Fibroblast of the conjunctiva (primary cell): ENCODE measurements at places on chromosomes 7 and 10.

DNA sequence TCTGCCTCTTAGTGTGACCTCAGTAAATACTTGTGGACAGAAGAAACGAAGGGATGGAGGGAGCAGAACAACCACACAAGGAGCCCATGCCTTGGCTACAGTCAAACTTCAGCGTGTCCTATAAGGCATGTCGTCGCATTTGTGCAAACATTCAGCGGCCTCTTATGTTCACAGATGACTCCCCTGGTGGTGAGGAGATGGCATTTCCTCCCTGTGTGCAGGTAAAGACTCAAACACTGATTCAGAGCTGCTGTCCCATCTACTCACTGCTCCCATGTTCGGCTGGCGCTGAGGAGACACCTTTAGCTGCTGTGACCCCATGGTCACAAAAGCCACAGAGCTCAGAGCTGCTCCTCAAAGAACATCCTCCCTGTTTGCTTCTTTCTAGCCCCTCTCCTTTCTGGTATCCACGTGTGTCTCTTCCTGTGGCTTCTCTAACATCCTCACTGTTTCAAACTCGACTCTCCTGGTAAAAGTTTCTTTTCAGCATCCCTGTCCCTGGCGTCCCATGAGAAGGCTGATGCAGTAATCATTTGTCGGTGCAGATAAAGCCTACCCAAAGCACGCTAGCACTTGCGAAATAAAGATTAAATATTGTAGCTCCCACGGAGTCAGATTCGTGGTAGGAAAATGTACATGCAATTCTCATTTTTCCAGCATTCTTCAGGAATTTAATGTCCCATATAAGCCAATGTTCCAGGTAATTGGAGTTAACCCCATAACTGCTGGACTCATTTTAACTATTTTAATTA is 124.9 kb upstream of the NEBL start:
- no peak for DNase-seq

GRCh38 chr10:15369256-15370211 is 1.6 kb downstream of the FAM171A1 start:
- no peak for DNase-seq

DNA sequence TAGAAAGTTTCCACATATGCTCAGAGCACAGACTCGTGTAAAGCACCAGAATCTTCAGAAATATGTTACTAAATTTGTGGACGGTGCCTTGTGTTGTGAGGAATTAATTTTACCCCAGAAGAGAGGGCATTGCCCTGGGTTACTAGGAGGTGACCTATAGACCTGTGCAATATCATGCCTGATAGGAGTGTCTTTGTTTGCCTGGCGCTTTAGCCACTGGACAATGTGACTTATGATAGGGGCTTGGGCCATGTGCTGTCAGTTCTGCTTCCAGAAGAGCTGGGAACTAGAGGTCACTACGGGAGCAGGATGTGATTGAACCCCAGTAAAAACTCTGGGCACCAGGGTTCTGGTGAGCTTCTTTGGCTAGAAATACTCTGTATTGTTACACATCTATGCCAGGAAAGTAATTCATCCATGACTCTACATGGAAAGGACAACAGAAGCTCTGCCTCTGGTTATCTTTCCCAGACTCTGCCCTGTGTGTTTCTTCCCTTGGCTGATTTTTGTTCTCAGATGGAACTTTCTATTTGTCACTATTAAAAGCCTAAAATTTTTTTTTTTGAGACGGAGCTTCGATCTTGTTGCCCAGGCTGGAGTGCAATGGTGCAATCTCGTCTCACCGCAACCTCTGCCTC is 75.5 kb downstream of the SIRT1 start:
- DNase-seq: no peak

DNA sequence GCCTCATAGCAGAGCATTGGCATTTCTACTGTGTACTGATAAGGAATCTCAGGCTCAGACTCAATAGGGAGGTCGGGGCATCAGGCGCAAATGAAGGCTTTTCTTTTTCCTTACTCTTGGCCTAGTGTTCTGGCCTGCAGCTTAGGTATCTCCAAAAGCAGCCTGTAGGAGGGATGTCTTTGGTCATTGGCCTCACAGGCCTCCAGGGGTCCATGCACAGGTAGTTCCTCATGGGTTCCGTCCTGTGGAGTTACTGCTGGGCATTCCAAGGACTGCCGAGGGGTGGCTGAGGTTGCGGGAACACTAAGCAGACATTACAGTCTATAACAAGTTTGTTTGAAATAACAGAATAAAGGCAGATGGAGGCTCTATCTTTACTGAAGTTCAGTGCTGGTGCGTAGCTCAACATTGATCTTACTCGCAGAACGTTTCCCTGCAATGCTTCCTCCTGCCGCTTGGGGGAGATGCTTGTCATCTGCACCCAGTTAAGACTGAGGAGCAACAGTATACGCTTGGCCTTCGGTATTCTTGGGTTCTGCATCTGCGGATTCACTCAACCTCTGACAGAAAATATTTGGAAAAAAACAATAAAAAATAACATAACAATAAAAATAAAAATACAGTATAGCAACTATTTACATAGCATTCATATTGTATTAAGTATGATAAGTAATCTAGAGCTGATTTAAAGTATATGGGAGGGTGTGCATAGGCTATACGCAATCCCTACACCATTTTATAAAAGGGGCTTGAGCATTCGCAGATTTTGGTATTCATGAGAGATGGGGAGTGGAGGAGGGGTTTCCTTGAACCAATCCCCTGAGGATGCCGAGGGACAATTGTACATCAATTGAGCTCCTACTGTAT is 58.9 kb downstream of the SH2D4B start:
- peak; percentile 13 for DNase-seq

DNA sequence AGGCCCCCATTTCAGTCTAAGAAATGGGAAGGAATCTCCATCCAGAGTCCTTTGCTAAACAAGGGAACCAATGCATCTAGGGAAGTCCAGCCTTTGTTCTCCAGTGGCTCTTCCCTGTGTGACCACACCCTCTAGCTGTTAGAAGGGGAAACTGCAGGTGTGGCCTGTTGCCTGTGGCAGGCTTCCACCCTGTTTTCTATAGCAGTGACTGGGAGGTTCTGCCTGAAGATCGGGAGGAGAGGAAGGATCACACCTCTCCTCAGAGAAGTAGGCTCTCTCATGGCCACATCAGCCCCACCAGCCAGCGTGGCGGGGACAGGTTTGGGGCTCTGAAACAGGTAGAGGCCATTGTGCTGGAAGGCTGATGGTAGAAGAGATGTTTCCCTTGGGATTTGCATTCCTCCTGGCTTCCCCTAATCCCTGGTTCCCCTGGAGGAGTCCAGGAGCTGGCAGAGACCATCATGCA is 47.7 kb upstream of the TRIM8 start:
- no peak for DNase-seq

GRCh38 chr7:94511718-94512117 is 2.1 kb downstream of the CASD1 start:
- no peak for DNase-seq

- no peak for DNase-seq
Observed at GRCh38 chr10:126042906-126043305, 146.5 kb downstream of the FANK1 start.

GRCh38 chr7:156585025-156585648 is 55.4 kb upstream of the RNF32 start:
- DNase-seq: no peak

GRCh38 chr10:88499569-88500470 is 83.3 kb downstream of the RNLS start:
- no peak for DNase-seq

GRCh38 chr7:100603726-100604027 is 1.5 kb downstream of the PCOLCE start:
- no peak for DNase-seq

- no peak for DNase-seq
Observed at GRCh38 chr7:87505557-87506245, 30.2 kb upstream of the ABCB4 start.

DNA sequence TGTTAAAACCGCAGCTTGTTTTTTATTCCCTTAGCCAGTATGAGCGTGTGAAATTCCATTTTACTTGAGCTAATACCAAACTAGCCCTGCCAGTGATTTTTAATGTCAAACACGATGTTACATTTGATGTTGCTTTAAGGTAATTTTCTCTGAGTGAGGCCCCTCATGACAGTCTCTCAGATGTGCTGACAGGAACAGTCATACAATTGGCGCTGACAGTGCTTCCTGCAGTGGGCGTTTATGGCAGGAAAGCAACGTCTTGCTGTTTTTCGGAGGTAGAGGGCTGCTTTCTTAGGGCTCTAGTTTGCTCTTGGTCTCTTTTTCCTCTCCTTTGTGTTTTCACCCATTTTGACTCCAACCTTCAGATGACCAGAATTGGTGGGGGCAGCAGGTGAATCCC is 19.3 kb downstream of the PON1 start:
- no peak for DNase-seq

DNA sequence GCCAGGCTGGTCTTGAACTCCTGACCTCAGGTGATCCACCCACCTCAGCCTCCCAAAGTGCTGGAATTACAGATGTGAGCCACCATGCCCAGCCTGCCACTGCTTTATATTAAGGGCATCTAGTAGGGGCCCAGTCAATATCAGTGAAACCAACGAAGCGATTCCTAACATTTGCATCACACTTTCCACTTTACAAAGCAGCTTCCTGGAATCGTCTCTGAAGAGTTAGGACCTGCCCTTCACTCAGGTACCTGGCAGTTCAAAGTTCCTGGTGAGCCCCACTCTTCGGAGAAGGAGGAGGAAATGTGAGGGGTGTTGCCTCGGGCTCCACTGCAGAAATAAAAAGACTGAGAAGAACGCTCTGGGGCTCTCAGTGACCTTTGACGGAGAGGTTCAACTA is 31.1 kb upstream of the EZH2 start:
- DNase-seq: no peak

- no peak for DNase-seq
Observed at GRCh38 chr10:26215935-26216584, 514 bp upstream of the GAD2 start.

- DNase-seq: no peak
Observed at GRCh38 chr7:5500056-5500776, 76.6 kb upstream of the TNRC18 start.

- DNase-seq: no peak
Observed at GRCh38 chr10:60706146-60706545, 72.1 kb upstream of the CDK1 start.

- no peak for DNase-seq
Observed at GRCh38 chr7:12929476-12930140, 242.2 kb downstream of the ARL4A start.

GRCh38 chr10:45433716-45434469 is 59.9 kb downstream of the ALOX5 start:
- DNase-seq: no peak

GRCh38 chr7:974172-974571 is 1.2 kb downstream of the COX19 start:
- DNase-seq: no peak

DNA sequence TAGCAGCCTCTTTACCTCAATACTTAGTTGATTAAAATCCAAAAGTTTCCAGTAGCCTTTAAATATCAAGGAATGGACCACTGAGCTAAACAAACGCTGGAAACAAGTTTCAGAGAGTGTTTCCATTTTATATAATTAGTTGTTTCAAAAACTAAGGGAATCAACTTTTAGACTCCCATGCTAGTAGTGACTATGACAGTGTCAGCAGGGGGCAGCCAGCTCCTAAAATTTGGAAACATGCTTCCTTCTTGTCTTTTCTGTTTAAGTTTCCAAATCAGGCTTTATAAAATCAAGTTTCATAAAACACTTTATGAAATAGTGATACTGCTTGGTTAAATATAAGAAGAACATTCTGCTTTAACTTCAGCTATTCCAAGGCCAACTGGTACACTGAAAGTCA is 138.2 kb upstream of the TMEM229A start:
- no peak for DNase-seq

GRCh38 chr10:123289432-123289831 is 135.2 kb downstream of the BUB3 start:
- no peak for DNase-seq

- no peak for DNase-seq
Observed at GRCh38 chr10:128068398-128069285, 57.6 kb downstream of the MKI67 start.

- no peak for DNase-seq
Observed at GRCh38 chr10:44197646-44198045, 187.3 kb downstream of the CXCL12 start.

- no peak for DNase-seq
Observed at GRCh38 chr7:101814991-101815825, 2.2 kb upstream of the CUX1 start.

DNA sequence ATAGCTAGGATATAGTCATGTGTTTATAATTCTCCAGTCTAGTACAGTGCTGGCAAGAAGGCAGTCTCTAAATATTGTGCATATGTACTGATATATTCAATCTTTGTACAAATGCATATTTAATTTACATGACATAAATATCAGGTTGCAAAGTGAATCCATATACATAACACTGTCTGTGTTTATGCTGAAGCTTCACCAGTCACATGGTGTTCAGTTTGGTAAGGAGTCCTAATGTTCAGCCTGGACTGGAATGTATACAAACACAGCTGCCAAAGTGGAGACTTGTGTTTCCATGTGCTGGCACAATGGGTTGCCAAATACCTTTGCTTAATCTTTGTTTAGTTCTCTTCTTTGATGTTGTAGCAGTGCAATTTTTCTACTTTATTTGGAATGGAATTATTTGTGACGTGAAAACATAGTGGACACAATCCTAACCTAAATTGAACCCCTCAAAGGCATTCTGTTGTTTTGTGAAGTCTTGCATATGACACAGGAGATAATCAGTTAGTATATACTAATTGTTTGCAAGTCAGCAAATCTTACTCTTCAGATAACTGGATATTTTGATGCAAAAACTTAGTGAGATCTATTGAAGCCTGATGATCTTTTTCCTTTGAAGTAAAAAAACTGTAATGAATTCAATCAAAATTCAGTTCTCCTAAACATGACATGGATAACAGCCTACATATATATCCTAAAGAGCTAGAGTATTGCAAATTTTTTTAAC is 17.3 kb upstream of the ARL4A start:
- DNase-seq: peak; percentile 84

DNA sequence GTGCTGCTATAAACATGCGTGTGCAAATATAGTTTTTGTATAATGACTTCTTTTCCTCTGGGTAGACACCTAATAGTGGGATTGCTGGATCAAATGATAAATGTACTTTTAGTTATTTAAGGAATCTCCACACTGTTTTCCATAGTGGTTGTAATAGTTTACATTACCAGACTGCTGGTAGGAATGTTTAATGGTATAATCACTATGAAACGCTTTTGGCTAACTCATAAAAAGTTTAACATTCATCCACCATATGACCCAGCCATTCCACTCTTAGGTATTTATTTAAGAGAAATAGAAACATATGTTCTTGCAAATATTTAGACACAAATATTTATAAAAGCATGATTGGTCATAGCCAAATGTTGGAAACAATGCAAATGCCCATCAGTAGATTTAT is 32.1 kb upstream of the TFEC start:
- DNase-seq: no peak

GRCh38 chr7:71735961-71736556 is 604.1 kb downstream of the GALNT17 start:
- peak; percentile 52 for DNase-seq

- no peak for DNase-seq
Observed at GRCh38 chr7:22563621-22564241, 63.7 kb upstream of the STEAP1B start.
